ENCODE measurements at places on chromosomes 5 and 9.

DNA sequence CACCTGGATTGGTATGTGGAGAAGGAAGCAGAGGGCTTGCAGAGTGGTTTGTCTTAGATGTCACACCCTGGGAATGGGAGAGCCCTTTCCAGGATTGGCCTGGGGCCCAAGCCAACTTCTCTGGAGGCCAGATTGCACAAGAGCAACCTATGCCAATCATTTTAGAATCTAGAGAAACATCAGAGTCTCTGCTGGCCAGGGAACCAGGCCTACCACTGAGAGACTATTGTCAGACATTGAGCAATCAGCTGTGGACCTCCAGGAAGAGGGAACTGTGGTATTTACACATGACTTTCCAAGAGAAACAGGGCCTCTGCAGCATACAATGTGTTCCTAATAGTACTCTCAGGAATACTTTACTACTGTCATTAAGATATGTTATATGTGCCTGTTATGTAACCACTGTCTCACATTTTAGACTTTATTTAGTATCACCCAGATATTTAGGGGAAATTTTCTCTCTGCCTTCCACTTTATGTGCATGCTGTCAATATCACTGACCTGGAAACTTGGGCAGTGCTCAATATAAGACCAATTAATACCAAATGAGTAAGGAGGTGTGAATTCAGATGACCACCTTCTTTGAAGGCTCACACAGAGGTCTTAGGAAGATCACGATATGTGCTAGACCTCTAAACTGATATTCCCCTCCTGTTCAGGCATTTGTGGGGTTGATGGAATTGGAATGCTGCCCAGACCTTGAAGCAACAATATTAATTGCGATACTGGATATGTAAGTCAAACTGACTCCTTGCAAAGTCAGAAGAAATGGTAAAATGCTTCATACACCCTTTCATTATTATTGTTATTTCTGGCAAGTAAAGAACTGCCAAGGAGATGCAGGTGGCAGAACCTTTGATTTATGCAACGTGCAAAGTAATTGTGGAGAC, 20.5 kb upstream of the CCL28 start:
- DNase-seq, result no peak

DNA sequence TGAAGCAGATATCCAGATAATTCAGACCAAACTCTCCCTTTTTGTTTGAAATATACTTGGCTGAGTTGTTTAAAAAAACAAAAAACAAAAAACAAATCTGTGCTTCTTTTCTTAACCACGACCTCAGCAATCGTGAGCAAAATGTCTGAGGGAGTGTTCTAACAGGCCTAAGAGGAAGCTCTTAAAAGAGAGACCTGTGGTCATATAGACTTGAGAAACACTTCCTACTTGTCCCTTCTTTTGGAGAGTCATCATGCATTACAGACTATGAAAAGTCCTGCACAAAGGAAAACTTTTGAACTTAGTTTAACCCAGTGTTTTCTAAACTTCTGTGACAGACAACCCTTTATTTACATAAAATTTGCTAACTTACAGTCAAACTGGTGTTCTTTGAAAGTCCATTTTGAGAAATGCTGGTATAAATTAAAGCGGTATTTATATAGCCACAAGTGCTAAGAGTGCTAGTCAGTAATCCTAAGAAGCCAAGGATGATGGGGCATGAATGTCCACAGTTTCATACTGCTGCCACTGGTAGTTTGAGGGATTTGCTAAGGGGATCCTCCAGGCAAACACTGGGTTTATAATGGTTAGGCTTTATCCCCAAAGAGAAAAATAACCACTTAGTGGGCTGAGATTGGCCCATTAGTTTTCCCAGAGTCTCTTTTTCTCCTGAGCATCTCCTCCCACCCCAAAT, 199.8 kb downstream of the LRRC70 start:
- no peak for DNase-seq

- DNase-seq, result no peak
Measured at GRCh38 chr5:77328930-77329647, 118.6 kb downstream of the PDE8B start.

GRCh38 chr9:134195558-134195957, 31.2 kb upstream of the RNU6ATAC start:
- DNase-seq, result no peak

DNA sequence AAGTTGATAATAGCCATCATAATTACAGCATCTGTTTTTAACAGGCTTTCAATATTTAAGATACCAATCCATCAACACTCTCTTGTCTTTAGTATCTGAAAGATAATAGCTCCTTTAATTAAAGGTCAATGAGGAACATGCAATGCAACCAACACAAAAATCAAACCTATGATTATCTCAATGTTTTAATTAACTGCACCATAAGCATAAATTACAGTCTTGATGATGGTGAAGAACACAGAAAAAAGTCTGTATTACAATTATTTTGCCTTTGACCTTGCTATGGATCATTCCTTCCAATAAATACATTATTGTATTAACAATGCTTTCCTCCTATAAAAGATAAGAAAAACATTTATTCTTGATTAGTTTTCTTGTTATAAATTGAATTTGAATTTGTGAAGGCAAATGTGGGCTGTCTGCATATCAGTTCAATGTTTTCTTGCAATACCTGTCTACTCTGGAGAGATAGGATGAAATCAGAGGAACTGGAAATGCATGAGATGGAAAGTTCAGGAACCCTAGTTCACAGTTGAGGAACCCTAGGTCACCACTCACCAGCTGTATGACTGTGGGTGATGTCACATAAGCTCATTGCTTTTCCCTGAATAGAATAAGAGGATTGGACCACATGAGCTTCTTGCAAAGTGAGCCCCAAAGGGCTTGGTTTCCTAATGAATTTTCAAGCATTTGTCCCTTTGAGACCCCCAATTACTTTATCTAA, 58.5 kb upstream of the ANXA1 start:
- no peak for DNase-seq

DNA sequence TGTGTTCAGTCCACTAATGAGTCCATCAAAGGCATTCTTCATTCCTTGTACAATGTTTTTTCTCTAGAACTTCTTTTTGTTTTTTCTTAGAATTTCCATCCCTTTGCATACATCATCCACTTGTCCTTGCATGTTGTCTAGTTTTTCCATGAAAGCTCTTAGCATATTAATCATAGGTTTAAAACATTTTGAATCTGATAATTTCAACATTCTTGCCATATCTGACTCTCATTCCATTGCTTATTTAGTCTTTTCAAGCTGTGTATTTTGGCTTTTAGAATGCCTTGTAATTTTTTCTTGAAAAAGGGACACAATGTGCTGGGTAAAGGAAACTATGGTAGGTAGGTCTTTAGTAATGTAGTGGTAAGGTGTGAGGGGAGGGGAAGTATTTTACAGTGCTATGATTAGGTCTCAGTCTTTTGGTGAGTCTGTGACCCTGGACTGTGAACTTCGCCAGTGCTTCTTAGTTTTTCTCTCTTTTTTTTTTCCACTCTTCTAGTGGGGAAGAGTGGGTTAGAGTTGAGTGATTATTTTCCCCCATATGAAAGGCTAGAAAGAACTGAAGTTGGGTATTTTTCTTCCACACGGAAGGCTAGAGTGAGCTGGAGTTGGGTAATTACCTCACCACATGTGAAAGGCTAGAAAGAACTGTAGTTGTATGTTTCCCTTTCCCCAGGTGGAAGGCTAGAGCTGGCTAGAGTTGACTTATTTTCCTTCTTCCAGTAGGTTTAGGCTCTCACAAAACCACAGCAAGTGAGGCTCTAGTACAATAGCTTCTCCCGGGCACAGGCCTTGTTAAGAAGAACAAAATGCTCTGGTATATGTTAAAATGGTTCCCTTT, 172.1 kb downstream of the SNX18 start:
- no peak for DNase-seq

- no peak for DNase-seq
Measured at GRCh38 chr5:97004423-97005060, 68.7 kb downstream of the LNPEP start.

DNA sequence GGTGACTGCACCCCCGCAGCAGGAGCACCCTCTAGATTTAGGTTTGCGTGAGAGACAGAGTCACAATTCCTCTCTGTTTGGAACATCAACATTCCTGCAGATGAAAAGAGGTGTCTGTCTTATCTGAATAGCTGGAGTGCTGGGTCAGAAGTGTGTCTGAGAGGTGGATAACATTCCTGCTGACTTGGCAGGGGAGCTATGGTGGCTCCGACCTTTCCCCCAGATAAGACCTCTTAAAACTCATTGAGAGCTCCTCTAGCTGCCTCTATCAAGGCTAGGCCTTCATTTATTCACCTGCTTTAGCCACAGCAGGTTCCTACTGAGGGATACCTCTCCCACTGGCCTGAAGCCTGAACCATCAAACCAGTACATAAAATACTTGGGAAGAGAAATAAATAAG, 615.5 kb downstream of the LRRC70 start:
- no peak for DNase-seq

DNA sequence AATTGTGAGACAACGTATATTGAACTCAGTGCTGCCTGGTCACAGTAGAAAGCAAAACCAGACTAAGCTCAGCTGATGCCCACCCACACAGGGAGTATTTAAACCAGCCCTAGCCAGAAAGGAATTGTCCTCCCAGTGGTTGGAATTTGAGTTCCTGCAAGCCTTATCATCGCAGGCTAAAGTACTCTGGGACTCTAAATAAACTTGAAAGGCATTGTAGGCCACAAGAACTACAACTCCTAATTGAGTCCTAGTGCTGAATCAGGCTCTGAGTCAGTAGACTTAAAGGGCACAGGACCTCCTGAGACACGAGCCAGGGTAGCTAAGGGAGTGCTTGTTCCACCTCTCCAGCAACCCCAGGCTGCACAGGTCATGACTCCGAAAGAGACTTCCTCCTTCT, 171.4 kb downstream of the MCTP1 start:
- no peak for DNase-seq

- DNase-seq, result no peak
Measured at GRCh38 chr9:108634204-108634603, 221.6 kb downstream of the ACTL7B start.

- DNase-seq, result no peak
Measured at GRCh38 chr9:79657891-79658290, 86.1 kb downstream of the TLE4 start.

DNA sequence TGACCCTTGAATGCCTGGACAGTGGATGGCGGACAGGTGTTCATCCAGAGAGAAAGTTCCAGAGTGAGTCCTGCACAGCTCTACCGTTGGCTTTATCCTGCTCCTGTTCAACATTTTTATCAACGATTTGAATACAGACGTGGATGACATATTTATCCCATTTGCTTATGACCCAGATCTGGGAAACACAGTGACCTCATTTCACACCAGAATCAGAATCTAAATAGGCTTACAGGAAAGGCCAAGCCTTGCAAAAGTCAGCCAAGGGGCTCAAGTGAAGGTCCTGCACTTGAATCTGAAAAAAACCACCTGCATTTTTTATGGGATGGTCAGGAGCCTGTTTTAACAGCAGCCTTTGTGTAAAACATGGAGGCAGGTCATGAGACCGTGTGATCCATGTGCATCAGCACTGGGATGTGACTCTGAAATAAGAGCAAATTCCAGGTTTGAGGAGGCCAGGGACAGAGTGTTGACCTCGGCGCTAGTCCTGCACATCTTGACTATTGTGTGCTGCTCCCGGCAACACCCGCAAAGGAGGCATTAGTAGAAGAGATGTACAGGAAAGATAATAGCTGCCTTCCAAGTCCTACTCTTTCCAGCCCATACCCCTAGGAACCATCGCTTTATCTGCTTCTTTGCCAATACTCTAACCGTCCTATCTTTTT, 18.5 kb downstream of the PDZD2 start:
- DNase-seq, result no peak

- no peak for DNase-seq
Measured at GRCh38 chr9:114847492-114848417, 41.9 kb upstream of the TNFSF15 start.

GRCh38 chr5:159765135-159765433, 151.2 kb upstream of the ADRA1B start:
- no peak for DNase-seq

GRCh38 chr5:10552183-10553143, 11.4 kb upstream of the ANKRD33B start:
- no peak for DNase-seq

GRCh38 chr5:67771791-67772190, 443.8 kb upstream of the PIK3R1 start:
- DNase-seq, result no peak

DNA sequence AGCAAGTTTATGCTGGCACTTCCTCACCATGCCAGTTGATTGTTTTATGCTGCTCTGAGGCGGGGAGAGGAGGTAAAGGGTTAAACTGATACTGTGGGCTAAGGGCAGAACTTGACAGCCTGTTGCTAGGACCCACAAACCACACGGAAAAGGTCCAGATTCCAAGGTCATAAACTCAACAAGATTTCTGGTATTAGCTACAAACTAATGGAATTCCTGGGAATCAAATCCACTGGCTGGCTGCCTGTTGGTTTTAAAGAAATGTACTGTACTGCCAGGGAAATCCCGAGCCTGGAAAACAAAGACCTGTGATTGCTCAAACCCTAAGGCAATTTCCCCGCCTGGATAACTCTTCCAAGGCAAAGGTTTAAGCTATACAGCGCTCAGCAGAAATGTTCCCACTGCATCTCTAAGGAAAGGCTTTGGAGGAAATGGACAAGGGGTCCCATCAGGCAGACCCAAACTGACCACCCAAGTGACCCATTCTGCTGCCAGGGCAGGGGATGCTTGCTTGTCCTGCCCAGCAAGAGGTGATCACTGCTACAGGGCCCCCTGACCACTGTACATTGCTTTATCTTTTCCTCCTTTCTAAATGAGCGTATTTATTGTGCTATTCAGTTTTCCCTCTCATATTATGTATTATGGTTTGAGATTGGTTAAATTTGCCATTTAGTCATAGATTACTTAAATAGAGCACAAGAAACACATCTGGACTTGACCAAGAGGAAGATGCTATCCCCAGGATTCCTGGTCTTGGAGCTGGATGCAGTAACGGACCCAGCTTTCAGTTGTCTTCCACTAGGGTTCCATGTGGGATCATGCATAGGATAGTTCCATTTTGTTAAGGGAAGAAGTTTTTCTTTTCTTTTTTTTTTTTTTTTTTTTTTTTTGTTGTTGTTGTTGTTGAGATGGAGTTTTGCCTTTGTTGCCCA, 124.3 kb downstream of the SUSD1 start:
- no peak for DNase-seq

- no peak for DNase-seq
Measured at GRCh38 chr9:7342229-7342628, 457.3 kb downstream of the DMAC1 start.

GRCh38 chr5:133642153-133642722, 29.9 kb upstream of the FSTL4 start:
- no peak for DNase-seq

- DNase-seq, result no peak
Measured at GRCh38 chr9:77663754-77664153, 15.6 kb upstream of the GNA14 start.

- DNase-seq, result no peak
Measured at GRCh38 chr9:28951945-28952344, 1378.7 kb upstream of the C9orf72 start.

GRCh38 chr5:94621763-94622162, 3.3 kb downstream of the SLF1 start:
- no peak for DNase-seq

DNA sequence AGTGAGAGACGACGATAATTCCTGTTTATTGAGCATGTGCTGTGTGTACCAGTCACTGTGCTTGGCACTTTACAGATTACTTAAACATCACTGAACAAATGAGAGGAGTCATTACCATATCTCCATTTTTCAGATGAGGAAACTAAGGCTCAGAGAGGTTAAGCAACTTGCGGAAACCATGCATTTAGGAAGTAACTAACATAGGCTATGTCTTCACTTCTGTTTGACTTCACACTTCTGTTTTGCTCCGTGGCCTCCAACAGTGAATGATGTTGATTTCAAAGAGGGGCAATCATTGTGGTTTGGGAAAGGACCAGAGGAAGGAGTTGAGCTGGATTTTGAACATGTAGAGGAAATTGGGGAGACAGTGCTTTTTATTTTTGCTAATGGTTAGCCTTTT, 16.7 kb downstream of the GCNT1 start:
- no peak for DNase-seq

- DNase-seq, result no peak
Measured at GRCh38 chr5:174801798-174802197, 77.4 kb downstream of the MSX2 start.
